ENCODE measurements at places on chromosomes 4 and X.

GRCh38 chr4:107349732-107350131 is 313.6 kb upstream of the DKK2 start:
- no peak for DNase-seq

GRCh38 chrX:107700317-107700774 is 72.0 kb downstream of the PRPS1 start:
- DNase-seq, result no peak

- DNase-seq, result no peak
Measured at GRCh38 chrX:11655282-11656015, 10.3 kb downstream of the ARHGAP6 start.

DNA sequence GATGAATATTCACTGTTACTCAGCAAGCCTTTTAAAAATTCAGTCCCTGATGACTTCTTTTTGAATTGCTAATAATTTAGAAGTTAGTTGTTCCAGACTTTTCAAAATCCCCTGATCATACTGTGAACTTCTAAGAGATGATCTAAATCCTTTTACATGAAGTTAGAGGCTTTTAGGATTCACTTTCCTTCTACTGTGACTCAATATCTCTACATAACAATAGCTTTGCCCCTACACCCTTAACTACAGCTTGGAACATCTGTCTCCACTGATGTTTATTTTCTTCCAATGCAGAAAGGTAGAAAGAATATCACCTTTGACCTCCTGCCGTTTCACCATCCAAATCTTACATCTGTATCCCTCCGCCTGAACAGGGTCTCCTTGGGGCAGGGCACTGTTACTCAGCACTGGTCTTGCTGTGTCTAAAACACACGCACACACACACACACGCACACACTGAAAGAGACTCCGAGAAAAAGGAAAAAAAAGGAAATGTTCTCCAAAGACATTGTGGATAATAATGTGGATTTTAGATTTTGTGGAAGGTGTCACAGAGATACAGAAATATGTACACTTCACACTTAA is 111.6 kb upstream of the GPRIN3 start:
- no peak for DNase-seq

DNA sequence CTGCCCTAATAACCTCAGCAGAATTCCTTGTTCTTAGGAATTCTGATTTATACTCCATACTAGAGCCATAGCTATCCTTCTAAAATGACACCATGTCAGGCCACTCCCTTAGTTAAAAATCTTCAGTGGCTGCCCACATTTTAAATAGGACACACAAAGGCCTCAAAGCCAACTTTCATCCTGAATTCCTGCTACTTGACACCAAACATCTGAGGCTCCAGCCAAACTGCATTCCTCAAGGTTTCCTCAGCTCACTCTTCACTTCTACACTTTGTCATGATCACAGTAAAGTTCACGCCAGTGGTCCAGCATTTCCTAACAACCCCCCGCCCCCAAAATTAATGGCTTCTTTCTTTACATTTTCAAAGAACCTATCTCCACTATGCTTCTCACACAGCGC is 124.3 kb downstream of the ADGRA3 start:
- DNase-seq, result no peak

GRCh38 chr4:88860586-88860985 is 163.0 kb upstream of the NAP1L5 start:
- DNase-seq, result no peak

- no peak for DNase-seq
Measured at GRCh38 chr4:5991405-5991804, 26.8 kb downstream of the C4orf50 start.

DNA sequence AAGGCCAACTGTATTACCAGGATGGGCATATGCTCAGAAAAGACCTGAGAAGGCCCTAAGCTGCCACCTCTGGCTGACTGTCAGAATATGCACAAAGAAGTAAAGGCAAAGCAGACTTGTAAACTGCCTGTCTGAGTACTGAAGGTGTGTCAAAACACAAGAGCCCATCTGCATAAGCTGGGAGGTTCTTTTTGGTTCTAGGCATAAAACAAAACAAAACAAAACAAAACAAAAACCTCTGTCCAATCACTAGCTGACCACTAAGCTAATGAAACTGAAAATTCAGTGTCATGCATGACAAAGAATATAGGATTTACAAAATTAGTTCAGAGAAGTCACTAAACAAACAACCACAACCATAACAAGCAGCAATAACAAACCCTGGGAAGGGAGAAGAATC is 20.6 kb downstream of the SH3D19 start:
- no peak for DNase-seq

GRCh38 chr4:3073158-3074077 is 920 bp downstream of the HTT-AS start:
- DNase-seq, result no peak

GRCh38 chr4:67327245-67328017 is 217.9 kb downstream of the CENPC start:
- DNase-seq, result peak; percentile 28

GRCh38 chr4:159045321-159045720 is 57.6 kb upstream of the RAPGEF2 start:
- no peak for DNase-seq

DNA sequence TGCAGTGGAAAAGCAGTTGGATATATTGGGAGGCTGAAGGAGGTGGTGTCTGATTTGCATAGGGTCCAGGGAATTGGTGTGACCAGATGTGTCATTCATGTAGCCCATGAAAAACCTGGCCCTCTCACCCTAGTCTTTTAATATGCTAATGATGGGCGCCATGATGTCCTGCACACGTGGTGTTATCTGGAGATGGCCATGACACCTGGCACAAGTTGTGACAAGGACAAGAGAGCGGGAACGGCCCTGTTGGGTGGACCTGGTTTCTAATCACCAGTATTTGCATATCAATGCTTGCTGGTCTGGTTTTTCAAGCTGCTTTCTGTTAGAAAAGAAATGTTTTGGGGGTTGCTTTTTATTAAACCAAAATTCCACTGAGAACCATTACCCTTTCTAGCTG is 87.4 kb downstream of the ZXDA start:
- DNase-seq, result no peak

DNA sequence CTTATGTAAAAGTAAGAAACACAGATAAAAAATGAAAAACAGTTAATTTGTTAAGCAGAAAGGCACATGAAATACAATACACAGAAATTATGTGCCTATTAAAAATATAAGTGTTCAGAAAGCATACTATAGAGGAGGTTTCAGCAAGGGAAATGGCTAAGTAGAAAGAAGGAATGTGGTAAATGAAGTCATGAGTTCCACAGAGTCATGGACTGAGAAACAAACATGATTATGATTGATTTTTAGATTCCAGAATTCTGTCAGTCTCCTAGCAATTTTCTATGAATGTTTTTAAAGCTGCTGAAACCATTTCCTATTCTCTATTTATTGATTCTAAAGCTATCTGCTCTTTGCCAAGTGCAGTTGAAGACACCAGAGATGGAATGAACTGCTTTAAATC is 1398.4 kb downstream of the ARAP2 start:
- no peak for DNase-seq

- DNase-seq, result no peak
Measured at GRCh38 chr4:3401436-3402171, 40.2 kb upstream of the HGFAC start.

GRCh38 chr4:135739354-135739753 is 1537.8 kb upstream of the PABPC4L start:
- no peak for DNase-seq

Data from activated T-cell treated with anti-CD3 and anti-CD28 coated beads for 1 hour (primary cell).